ENCODE measurements at places on chromosomes 16 and 17. TPM values are rescaled to one million over a fixed set of nuclear protein-coding genes. Genes with fewer than 3 reads are reported as not detected.

DNA sequence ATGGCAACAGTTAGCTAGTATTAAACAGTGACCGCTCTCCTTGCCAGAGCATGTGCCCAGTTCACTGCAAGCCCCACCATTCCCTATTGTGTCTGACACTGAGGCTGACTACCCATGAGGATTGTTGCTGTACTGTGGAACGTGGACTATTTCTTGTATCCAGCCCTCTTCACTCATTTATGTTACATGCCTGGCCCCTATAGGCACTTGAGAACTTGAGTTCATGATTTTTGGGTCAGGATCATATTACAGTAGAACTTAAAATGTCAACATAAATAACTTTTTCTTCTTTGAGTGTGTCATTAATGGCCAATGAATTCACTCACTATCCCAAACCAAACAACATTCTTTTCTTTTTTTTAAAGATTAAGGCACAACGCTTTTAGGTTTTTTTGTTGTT is 55.7 kb downstream of the LYRM1 start:
- DNase-seq, result no peak

DNA sequence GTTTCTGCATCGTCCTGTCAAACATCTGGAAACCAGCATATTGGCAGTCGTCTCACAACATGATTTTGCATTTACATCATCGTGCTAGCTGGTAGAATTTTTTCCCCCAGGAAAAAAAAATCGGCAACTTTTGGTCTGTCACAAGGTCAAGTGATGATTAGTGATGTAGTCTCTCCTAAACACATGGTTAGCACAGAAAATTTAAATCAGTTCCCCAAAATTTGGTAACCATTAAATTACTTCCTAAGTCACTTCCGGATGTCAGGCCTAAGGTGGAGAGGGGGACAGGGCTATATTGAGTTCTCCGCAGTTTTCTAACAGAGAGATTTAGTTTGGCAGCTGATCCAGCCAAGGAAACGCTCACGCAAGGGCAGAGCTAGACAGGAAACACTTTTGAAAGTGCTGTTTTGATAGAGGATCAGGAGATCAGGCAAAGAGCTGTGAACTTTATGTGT is 271.0 kb upstream of the TBX2 start:
- DNase-seq, result no peak

The CHTF8 gene
- total RNA-seq, result 86.4 TPM

- no peak for DNase-seq
Observed at GRCh38 chr17:58217766-58218165, 1.3 kb downstream of the MKS1 start.

GRCh38 chr17:57946798-57947358 is 8.3 kb downstream of the CUEDC1 start:
- peak; percentile 56 for DNase-seq

DNA sequence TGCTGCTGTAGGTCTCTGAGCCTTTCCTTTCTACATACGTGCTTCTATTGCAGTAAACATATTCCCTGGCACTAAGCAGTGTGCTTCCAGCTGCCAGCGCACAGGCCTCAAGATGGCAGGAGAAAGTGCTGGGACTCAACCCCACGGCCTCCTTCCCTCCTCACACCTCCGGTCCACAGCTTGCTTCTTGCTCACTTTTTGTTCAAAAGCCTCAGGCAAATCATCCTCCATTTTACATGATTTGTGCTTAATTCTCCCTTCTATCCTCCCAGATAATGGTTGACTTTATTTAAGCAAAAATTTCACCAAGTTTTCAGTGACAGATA is 5.4 kb downstream of the CDK5R1 start:
- no peak for DNase-seq

GRCh38 chr17:63579633-63580032 is 21.1 kb upstream of the TACO1 start:
- no peak for DNase-seq

DNA sequence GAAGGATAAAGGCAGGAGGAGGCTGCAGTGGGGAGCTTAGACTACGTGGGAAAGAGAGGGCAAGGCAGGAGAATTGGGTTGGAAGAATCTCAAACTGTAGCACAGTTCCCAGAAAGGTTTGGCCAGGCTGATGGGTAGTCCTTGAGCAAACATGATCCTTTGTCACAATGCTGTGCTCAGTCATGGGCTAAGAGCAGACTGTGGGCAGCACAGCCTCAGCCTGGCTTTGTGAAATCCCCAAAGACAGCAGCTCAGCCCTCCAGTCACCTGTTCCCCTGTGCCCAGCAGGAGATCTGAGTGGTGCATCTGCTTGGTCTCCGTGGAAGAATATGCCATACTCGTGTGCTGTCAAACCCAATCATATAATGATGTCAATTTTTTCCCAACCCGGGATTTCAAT is 10.6 kb upstream of the ENGASE start:
- DNase-seq, result no peak

DNA sequence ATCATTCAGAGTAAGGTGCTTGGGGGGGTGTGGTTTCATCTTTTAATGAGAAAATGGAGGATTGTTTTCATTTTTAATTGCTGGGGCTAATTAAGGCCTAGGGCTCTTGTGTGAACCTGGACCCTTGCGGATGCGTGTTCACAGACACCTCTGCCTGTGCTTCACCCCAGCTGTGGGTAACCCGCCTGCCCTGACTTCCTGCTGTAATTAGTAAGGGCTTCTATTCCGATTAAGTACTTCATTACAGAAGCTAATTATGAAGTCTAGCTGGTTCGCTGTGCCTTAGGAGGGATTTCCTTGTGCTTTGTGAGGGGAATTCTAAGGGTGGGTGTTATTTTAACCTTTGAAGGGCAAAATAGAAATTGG is 215.3 kb downstream of the PMP22 start:
- DNase-seq, result no peak

DNA sequence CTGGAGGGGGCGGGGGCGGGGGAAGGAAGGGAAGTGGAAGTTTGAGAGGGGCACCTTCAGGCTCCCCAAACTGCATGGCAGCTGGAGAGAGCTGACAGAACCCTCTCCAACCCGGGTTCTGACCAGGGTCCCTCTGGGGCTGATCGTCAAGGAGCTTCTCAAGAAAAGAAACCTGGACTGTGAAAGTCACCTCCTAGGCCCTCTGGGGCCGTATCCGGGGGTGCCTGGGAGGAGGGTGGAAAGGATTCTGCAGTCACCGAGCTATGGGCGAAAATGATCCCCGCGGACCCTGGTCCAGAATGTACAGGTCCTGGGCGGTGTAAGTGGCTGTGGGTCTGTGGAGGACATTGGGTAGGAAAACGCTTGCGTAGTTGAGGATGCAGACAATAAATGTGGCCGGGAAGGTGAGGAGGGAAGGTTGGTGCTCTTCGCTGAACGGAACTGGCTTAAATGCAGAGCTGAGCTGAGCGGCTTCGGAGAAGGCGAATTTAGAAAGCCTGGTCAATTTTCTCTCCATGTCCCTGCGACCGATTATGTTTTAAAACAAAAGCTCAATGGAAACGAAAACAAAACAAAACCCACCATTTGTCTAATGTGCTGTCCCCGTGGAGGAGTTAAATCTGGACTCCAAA is 3.6 kb upstream of the LHX1 start:
- DNase-seq, result no peak

DNA sequence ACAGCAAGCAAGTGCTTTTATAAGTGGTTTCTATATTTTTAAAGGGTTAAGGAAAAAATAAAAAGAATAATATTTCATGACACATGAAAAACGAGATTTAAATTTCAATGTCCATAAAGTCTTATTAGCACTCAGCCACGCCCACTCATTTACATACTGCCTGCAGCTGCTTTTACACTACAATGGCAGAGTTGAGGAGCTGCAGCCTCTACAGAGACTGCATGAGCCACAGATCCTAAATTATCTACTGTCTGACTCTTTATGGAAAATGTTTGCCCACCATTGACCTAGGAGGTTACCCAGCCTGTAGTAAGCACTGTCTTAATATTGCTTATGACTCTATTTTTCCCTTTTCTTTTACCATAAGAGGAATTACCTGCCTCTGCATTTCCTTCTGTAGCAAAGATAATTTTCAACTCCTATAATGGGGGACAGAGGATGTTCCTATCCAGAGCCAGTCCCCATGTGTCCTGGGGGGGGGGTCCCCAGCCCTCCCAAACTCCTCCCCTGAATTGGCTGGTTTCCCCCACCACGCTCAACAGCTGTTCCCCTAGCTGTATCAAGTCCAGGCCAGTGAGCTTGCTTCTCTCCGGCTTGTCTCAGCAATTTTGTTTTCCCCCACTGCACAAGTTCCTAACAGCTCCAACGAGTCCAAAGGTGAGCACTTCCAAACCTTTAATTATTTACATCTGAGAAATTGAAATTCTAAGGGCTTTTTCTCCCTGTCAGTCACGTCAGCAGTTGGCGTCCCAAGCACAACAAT is 139.4 kb upstream of the ERCC4 start:
- DNase-seq, result no peak

DNA sequence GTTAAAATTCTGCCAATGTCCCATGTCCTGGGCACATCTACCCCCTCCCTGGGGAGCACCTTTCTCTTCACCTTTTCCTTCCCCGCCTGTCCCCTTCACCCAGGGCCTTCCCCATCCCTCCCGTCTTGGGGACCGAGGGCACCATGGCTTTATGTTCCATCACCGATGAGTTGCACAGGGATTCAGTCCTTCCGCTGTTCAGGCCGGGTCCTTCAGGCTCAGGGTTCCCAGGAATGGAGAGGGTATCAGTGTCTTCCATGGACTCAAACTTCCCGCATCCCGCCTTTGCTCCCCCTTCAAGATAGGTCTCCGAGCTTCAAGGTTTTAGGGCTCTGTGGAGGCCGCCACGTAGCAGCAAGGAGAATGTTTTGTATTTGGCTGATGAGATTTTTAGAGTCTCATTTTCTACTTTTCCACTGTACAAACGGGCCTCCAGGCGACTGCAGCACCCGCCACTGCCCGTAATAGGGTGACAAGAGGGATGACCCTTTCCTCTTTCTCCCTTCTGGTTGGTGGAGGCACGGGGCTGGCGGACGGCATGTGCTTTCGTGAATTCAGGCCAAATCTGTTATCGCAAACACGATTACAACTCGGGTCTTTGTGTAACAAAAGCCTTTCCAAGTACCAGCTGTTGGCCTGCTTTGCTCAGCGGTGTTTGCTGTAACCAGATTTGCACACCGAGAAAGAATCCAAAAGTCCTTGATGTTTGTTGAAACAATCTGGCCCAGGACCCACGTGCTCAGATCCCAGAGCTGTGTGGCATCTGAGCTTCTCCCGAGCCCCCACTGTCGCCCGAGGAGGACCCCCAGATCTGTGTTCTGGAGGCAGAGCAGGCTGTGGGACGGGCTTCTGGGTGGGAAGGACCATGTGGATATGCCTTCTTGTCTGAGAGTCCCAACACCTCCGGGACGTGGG is 236.3 kb downstream of the SEC14L1 start:
- peak; percentile 60 for DNase-seq

The ZG16 gene
- not detected for total RNA-seq

The CHST4 gene
- not detected for total RNA-seq

DNA sequence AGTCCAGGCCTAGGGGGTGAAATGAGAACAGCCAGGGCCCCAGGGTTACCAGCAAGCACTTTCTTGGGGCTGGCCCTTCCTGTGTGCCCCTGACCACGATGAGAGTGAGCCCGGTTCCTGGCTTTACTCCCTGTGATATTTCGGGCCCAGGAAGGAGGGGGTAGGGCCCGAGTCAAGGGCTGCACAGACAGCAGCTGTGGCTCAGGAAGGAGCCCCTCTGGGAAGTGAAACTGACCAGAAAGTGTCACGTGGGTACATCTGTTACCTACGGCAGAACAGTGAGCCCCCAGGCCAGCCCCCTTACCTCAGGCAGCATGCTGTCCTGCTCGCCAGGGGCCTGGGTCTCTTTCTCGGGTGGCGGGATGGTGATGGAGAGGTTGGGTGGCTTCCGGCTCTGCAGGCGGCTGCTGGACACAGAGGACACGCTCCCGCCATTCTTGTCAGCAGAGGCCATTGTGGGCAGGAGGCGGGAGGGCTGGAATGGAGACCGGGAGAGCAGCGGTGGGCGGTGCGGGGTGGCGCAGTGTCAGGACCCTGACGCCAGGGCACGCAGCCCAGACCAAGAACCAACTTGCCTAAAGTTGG is 13.8 kb downstream of the AANAT start:
- DNase-seq, result no peak

DNA sequence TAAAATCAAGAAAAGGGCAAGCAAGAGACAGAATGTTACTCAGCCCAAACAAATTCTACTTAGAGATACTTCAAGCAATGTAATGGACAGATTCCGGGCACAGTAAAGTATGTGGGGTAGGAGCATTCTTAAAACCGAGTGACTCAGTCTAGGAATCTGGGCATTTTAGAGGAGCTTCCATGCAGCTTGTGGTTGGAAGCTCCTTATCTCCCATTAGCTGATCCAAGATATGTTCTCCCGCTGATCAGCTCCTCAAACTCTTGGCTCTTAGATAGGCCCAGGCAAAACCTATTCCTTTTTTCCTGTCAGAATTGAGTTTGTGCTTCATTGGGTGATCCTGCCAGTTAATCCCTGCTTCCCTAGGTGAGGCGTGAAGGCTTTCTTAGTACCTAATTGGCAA is 303.3 kb downstream of the CEP112 start:
- DNase-seq, result peak; percentile 98

The POLR3E gene
- total RNA-seq, result 30.3 TPM

DNA sequence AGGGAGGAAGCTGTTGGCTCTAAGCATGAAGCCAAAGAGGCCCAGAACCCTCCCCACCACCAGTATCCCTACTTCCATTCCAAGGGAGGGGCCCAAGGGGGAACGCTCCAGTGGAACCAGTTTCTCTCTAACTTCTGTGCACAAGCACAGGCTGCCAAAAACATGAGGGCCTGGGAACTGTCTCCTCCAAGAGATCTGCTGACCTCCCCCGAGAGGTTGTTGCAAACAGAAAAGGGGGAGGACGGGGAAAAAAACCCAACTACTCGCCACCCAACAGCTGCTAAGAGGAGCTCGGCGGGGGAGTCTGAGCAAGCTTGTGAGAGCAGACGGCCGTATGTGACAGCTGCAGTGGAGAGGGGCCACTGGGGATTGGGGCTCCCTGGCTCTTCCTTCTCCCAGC is 15.7 kb upstream of the SLC35B1 start:
- DNase-seq, result no peak

DNA sequence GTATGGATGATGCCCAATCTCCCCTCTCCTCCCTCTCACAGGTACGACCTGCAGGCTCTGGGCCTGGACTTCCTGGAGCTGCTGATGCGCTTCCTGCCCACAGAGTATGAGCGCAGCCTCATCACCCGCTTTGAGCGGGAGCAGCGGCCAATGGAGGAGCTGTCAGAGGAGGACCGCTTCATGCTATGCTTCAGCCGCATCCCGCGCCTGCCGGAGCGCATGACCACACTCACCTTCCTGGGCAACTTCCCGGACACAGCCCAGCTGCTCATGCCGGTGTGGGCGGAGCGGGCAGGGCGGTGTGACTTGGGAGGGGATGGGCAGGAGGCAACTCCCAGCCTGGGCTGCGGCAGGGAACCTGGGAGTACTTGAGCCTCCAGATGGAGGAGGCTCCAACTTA is 18.1 kb downstream of the SPATA32 start:
- DNase-seq, result no peak

GRCh38 chr17:43576563-43577229 is 30.6 kb upstream of the ETV4 start:
- DNase-seq, result no peak

DNA sequence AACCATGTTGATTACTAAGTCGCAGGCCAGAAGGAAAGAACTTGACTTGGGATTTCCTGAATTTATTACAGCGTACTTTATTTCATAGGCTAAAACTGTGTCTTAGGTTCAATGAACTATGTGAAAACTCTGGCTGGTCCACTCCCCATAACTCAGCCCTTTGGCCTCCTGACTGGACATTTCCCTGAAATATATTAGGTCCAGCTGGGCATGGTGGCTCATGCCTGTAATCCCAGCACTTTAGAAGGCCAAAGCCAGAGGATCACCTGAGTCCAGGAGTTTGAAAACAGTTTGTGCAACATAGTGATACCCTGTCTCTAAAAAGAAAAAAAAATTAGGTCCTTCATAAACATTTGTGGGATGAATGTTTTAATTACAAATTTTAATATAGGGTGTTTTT is 97.0 kb downstream of the CYLD start:
- DNase-seq, result no peak
